ENCODE measurements at places on chromosomes 5 and 9.

- no peak for DNase-seq
Observed at GRCh38 chr9:126953041-126953809, 38.6 kb downstream of the RALGPS1 start.

DNA sequence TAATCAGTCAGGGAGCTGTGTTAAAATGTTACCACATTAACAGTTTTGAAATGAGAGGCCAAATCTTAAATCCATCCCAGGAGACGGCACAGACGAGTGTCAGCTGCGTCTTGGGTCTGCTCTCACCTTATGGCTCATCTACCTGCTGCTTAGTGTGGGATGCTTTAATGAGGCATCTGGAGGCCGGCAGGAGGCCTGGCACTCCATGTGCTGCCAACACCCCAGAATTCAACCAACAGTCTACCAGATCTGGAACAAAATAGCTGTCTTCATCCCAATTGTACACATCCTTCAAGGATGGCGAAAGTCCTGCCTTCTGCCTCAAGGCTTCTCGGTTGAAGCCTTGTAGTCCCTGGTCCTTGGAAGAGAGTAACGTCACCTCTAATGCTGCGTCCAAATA is 12.0 kb downstream of the PRKACG start:
- no peak for DNase-seq

- DNase-seq: no peak
Observed at GRCh38 chr9:121138973-121139372, 62.7 kb downstream of the RAB14 start.

DNA sequence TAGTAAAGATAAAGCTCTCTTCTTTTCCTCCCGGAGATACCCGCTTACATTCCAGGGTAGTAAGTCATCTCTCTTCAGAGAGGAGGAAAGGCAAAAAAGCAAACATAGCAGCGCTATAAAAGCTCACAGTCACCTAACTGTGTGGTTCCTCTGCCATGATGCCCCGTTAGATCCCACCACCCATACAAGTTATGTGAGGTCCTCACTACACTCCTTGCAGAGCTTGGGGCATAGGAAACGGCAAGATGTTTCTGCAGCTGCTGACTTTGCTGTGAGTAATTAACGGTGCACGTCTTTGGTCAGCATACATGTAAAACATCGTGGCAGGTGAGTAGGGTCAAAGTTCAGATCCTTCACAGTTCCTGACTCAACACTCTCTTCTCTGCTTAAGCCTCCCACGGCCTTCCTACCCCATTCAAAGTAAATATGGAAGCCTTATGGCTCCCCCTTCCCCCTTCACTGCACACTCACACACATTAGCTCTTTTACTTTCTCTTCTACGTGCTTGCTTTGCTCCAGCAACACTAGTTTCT is 218.9 kb downstream of the DIRAS2 start:
- DNase-seq: no peak

DNA sequence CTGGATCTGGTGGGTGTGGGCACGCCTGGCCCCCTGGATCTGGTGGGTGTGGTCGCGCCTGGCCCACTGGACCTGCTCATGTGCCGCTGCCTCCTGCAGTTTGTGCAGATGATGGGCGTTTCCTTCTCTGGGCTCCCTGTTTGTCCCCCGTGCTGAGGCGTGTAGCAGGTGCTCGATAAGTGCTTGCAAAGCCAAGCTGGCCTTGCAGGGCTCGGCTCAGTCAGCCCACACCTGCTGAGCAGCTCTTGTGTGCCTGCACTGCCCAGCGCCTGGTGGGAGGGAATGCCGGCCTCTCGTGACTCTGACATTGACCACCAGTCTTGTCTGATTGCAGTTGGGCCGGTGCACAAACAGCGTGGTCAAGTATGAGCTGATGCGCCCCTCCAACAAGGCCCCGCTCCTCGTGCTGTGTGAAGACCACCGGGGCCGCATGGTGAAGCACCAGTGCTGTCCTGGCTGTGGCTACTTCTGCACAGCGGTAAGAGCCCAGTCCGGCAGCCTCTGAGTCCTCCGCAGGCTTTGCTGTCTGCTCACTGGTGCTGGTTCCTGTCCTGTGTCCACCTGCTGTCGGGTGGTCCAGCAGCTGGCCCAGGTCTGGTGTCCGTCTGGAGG is 102.7 kb upstream of the CACNA1B start:
- DNase-seq: no peak

GRCh38 chr5:157766902-157767301 is 23.4 kb downstream of the LSM11 start:
- DNase-seq: no peak

DNA sequence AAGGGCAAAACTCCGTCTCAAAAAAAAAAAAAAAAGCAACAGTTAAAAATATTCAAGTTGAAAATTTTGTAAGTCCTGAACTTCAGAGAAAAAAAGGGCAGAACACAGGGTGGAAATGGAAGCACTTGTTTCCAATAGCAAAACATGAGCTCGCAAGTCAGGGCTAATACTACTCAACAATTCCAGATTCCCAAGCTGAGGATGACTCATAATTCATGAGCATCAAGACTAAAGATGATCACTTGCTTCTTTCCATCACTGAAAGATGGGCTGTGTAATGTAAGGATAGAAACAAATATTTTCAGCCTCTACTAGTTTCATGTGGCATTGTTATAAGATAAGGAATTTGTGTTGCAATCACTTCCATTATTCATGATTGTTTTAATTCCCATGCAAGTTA is 33.5 kb upstream of the FST start:
- DNase-seq: no peak

GRCh38 chr5:3198074-3198449 is 397.6 kb upstream of the IRX1 start:
- no peak for DNase-seq

GRCh38 chr5:98157368-98157767 is 616.1 kb upstream of the RGMB start:
- DNase-seq: no peak

- DNase-seq: no peak
Observed at GRCh38 chr9:134339183-134339806, 13.0 kb downstream of the RXRA start.

- no peak for DNase-seq
Observed at GRCh38 chr5:74408150-74409043, 232.1 kb downstream of the ENC1 start.

DNA sequence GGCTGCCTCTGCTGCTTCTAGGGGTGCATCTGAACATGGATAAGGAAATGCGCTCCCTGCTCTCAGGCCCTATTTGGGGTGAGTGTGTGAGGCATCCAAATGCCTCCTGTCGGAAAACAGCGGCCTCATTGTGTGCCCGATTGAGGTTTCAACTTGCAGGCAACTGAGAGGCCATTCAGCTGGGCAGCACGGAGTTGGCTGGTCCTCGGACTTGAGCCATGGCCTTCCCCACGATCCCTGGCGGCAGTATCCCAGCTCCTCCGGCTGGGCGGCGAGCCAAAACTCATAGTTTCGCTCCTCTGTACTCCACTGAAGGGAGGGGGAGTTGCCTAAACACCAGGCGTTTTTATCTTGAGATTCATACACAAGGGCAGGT is 597.3 kb upstream of the SGCD start:
- no peak for DNase-seq

DNA sequence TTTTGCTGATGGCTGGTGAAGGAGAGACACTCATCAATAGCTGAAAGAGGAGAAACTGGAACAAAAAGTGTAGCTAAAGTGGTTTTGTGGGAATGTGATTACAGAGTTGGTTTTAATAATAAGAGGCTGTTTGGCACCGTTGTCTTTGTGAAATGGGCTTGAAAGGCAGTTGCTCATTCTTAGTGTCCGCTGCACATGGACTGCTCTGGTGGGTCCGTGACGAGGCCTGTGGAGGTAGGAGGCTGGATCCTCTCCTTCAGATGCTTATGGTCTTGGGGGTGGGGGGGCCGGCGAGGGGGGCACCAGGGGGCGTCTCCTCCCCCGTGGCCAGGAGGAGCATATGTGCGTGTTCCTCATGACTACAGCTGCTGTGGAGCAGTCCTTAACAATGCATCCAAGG is 29.8 kb downstream of the FUBP3 start:
- no peak for DNase-seq

DNA sequence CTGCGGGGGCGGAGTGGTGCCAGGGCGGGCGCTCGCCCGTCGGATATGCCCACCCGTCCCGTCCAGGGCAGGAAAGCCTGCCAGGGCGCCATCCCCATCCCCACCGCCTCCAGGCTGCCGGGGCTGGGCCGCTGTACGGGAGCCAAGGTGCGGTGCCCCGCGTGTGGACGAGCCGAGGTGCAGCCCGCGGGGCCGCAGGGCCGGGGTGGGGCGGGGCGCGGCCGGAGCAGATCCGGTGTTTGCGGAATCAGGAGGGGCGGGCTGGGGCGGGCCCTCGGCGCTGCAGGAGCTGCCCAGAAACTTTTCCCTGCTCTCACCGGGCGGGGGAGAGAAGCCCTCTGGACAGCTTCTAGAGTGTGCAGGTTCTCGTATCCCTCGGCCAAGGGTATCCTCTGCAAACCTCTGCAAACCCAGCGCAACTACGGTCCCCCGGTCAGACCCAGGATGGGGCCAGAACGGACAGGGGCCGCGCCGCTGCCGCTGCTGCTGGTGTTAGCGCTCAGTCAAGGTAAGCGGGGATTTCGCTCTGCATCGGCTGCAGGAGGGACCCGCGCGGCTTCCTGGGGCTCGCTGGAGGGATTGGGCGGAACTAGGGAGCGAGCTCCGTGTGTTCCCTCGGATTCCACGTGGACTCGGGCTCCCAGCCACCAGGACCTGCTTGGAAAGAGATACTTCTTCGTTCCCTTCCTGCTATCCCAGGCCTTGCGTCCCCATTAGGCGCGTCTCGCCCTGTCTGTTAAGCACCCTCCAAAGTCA is at the start of gene ITGA2:
TSS of gene ITGA2 (plus strand) at position 328 of the 756 bp plus-strand sequence. CDS start at position 445, 117 bp downstream.
- peak; percentile 48 for DNase-seq

DNA sequence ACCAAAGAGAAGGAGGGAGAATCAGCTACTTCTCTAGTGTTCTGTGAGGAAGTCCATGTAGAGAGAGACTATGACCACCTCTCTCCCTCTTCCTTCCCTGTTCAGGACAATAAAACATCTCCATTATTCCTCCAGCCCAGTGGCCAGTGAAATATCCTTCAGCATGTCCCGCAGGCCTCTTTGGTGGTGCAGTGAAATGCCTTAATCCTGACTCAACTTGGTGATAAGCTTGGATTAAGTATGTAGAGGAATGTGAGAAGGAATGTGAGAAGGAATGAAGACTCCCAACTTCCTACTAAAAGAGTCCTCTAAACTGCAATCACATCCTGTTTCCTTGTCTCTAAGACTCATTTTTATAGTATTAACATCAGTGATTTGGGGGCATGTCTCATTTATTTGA is 167.3 kb downstream of the TRPM3 start:
- DNase-seq: peak; percentile 58

DNA sequence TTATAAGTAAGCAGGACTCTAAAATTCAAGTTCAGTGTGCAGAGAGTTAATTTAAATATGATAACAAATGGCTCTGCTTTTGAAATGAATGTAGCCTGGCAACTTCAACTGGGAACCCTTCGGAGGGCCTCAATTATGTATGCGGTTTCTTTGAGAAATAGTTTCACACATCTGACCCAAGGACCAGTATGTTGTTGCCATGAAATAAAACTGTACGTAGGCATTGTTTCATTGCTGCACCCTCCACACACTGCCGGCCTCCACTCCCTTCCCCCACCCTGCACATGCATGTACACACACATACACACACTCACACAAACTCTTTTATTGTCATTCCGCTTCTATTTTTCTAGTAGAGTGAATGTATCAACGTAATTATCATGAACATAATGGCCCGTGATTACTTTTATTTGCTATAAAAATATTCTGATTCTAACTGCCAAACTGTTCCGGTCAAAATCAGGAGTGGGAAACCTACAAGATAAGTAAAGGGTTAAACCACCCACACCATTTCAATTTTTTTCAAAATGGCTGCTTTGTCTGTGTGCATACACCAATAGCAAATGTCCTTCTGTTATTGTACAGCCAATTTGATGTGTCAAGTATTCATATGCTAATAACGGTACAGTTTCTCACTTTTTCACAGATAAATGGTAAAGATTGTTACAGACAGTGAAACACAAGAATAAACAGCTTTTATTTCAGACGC is 215.5 kb upstream of the TMEM161B start:
- no peak for DNase-seq

DNA sequence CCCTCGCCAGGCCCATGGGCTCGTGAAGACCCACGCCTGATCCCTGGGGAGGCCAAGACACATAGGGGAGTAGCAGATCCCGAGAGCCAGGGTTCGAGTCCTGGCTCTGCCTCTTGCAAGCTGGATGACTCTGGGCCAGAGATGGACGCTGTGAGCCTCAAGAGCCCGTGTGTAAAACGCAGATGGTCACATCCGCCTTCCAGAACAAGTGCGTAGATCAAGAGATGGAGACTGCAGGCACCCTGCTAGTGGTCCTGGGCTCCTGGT is 8.2 kb downstream of the ST6GALNAC4 start:
- no peak for DNase-seq

GRCh38 chr9:31119890-31120454 is 1264.5 kb upstream of the ACO1 start:
- DNase-seq: no peak

DNA sequence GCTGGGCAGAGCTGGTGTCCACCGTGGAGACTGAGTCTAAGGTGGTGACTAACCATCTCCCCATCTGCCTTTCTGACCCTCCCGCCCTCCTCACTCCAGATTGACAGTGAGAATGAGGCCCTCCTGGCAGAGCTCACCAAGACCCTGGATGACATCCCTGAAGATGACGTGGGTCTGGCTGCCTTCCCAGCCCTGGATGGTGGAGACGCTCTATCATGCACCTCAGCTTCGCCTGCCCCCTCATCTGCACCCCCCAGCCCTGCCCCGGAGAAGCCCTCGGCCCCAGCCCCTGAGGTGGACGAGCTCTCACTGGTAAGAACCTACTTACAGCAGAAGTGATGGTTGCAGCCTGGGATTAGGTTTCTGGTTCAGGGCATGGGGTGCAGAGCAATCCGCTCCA is 96.5 kb downstream of the PPARGC1B start:
- no peak for DNase-seq

DNA sequence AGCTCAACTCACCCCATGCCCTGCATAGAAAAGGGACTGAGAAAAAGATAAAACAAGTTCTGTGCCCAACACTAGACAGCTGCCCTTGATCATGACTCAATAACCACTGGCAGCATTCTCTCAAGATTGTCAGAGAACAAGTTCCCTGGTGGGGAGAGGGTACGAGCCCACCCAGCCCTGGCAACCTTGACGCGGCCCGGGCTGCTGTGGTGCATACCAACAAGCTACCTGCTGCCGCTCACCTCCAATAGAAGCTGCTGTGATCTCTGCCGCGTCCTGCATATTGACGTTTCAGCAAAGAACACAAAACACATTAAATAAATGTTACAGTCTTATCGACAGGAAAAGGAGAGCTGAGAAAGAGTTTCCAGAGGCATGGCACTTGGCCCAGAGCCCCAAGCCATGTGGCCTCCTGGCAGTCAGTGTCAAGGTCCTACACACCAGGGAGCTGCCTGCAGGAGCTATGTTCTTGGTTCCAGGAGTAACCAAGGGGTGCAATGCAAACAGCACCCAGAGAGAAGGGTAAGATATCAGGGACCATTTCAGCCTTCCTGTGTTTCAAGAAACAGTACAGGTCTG is 28.3 kb downstream of the WHRN start:
- DNase-seq: no peak

GRCh38 chr9:79687131-79687447 is 115.3 kb downstream of the TLE4 start:
- no peak for DNase-seq

DNA sequence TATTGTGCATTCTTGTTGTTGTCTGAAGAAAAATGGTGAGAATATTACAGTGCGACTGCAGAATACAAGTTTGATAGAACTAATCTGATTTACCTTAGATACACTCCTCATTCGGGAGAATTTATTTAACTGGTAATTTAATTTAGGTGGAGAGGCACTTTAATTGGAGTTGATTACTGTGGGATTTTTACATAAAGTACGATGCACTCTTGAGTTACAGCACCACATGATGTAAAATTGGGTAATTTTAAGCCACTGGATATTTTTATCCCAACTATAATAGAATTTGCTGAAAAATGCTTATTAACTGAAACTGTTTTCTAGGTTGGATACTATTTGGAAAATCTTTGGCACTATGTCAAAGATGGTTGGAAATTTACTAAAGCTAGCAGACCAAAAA is 35.4 kb upstream of the ALDOB start:
- no peak for DNase-seq

Data from hepatic stellate cell (primary cell).